ENCODE measurements at places on chromosomes 6 and 20.

DNA sequence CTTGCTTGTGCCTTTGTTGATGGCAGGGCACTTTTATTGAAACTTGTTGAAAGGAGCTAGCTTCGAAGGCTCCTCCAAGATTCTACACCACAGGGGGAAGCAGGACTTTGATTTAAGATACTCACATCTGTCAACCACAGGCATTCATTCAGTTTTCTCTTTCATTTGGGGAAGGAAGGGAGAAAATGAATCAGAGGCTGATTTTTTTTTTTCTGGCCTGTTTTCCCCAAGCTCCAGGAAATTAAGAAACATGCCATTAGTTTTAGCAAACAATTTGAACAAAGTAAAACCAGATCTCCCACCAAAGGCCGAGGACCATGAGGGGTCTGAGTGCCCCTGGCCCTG, 8.7 kb upstream of the APCDD1L start:
- no peak for DNase-seq

DNA sequence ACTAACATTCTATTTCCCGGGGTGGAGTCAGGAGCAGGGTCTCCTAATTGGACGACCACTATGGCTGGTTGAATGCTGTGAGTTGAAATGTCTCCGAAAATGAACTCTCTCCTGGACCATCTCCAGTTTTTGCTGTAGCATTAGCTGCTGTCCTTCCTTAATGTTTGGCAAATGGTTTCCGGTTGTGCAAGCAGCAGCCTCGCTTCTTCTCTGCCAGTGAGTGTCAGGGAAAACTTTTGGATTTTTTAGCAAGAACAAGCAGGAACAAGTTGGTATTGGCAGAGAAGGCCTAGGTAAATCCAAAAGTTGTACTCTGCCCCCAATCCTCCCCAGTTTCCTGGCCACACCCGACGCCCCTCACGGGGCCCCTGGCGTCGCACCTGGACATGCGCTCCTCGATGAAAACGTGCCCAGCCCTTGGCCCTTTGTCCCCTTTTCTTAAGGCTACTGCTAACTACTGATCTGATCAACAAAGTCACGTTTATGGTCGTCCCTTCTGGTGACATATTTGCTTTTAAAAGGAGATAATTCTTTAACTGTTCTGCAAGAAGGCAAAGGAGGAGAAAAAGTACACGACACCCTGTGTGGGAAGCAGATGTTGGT, 103.2 kb downstream of the ARMC2 start:
- DNase-seq: no peak

GRCh38 chr20:36847009-36847709, 28.8 kb upstream of the TLDC2 start:
- DNase-seq: no peak

GRCh38 chr20:24950128-24950835, 1.2 kb downstream of the CST7 start:
- DNase-seq: no peak

- no peak for DNase-seq
These were observed 27.7 kb downstream of the SNPH start for GRCh38 chr20:1293641-1294379.

- no peak for DNase-seq
These were observed 210.7 kb upstream of the CNR1 start for GRCh38 chr6:88376768-88377387.

DNA sequence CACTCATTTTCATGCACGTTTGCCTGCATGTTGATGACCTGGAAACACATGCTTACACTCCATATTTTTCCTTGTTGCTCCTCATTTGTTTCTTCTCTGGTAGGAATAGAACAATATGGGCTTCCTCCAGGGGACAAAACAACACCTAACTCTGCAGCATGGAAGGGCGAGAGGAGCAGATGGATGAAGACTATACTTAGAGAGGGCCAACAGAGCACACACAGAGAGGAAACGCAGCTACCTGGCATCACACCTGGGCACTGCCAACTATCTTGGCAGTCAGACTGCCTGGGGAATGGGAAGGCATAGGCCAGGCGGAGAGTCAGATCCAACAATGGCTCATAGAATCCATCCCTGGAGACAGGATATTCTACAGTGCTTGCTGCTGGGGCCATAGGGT, 290.9 kb downstream of the CD83 start:
- no peak for DNase-seq

GRCh38 chr20:63520934-63521601, 503 bp downstream of the PPDPF start:
- no peak for DNase-seq

- DNase-seq: no peak
These were observed 654.5 kb upstream of the PTCHD4 start for GRCh38 chr6:48765352-48765961.

- DNase-seq: no peak
These were observed 179.3 kb downstream of the CARMIL1 start for GRCh38 chr6:25458485-25458884.

GRCh38 chr6:150865043-150865405, 478 bp upstream of the MTHFD1L start:
- no peak for DNase-seq

GRCh38 chr6:37889486-37889885, 70.0 kb downstream of the ZFAND3 start:
- no peak for DNase-seq

DNA sequence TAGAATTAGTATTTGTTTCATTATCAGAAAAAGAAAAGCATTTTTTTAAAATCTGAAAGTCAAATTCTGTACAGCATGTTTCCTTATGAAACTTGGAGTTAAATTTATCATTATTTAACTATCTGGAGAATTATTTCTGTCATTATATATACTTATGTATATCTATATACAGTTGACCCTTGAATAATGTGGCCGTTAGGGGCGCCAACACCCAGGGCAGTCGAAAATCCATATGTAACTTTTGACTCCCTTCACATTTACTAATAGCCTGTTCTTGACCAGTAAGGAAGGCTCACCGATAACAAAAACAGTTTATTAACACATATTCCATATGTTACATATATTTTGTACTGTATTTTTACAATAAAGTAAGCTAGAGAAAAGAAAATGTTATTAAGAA, 341.2 kb downstream of the ADGRB3 start:
- no peak for DNase-seq

DNA sequence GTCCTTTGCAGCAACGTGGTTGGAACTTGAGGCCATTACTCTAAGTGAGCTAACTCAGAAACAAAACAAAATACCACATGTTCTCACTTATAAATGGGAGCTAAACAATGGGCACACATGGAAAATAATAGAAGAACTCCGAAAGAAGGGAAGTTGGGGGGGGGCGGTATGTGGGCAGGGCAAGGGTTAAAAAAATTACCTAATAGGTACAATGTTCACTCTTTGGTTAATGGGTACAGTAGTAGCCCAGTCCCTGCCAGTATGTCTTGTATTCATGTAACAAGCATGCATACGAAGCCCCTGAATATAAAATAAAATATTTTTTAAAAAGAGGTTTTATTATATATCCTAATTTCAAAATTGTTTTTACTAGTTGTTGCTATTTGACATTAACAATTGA, 15.3 kb upstream of the FHL5 start:
- no peak for DNase-seq

DNA sequence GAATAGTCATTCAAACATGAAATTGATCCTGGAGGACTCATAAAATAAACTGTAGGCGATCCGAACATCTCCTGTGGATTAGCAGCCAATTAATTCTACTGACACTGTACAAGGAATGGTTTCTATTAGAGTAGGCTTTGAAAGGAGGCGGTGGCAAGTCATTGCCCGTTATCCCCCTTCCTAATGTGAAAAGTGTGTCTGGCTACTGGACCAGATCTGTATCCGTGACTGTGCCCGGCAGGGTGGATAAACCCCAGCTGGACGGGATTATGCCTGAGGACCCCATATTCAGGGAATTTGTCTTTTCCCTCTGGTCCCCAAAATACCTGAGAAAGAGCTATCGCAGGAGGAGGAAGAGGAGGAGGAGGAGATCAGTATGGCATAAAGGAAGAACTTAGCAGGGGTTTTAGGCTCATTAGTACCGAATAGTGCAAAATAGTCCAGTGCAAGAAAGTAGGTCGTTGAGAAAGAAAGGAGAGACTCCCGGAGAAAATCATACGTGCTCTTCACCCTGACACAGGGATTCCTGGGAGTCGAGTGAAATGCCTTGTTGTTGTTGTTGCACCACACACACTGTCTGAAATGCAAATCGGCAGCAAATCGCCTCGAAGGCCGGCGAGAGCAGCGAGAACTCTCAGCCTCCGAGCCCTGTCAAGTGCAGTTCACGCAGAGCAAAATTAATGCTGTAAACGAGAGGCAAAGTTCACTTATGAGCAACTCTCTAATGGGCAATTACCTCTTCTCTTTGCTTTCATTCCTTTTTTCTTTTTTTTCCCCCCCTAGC, 178.9 kb upstream of the ARID1B start:
- no peak for DNase-seq

GRCh38 chr6:118788702-118789101, 105.2 kb upstream of the ASF1A start:
- DNase-seq: no peak

- no peak for DNase-seq
These were observed 145.3 kb upstream of the TENT5A start for GRCh38 chr6:81897793-81898192.

GRCh38 chr6:7243179-7243981, 69.6 kb downstream of the SSR1 start:
- peak; percentile 53 for DNase-seq

GRCh38 chr6:122308074-122308473, 91.4 kb upstream of the HSF2 start:
- no peak for DNase-seq

GRCh38 chr6:114523508-114523907, 180.7 kb upstream of the HS3ST5 start:
- DNase-seq: no peak

DNA sequence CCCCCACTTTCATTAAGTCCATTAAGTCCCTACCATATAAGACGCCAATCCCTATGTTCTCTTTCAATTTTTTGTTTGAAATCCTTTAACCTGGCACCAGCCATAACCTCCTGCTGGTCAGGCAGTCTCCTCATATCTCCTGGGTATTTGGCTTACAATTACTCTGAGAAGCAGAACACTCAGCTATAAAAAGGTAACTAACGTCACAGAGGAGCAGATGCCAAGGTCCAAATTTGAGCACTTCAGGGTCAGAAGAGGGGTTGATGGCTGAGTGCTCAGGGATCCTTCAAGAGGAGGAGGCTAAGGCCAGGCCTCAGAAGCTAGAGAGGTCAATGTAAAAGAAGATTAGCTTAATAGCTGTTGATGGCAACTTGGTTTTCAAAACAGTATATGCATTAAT, 22.3 kb upstream of the RCAN2 start:
- no peak for DNase-seq

GRCh38 chr6:97450087-97450486, 167.1 kb upstream of the MMS22L start:
- no peak for DNase-seq

- no peak for DNase-seq
These were observed 77.9 kb downstream of the TNFAIP3 start for GRCh38 chr6:137944793-137945498.

- no peak for DNase-seq
These were observed 19.6 kb upstream of the LTV1 start for GRCh38 chr6:143823548-143823947.

DNA sequence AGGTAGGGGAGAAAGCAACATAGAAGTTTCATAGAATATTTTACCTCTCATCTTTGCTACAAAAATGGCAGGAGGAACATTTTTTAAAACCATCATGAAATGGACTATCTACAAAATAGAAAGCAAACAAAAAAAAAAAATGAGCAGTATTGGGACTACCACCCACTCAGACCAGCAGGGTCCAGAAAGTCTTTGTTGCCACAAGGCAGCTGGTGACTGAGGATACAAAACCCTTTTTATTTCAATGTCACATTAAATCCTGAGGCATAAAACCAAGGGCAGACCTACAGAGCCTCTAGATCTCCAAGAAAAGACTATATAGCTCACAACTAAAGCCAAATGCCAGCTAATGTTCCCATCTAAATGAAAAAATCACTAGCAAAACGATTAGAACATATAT, 282.2 kb downstream of the PTPRK start:
- no peak for DNase-seq

DNA sequence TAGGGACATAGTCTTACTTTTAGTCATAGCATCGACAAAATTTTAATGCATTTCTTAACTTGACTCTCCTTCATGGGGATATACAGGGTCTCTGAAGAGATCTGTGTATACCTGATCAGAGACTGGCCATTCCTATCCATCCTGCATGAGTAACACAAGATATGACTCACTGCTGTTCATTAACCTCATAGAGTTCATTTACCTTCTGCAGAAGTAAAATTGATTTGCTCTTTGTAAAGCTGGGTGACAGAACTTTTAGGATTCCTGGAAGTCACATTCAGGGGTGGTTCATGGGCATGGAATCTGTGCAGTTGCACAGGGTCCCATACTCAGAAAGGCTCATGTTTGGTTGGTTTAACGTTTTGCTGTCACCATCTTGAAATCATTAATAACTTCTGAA, 53.2 kb downstream of the PDE7B start:
- no peak for DNase-seq

DNA sequence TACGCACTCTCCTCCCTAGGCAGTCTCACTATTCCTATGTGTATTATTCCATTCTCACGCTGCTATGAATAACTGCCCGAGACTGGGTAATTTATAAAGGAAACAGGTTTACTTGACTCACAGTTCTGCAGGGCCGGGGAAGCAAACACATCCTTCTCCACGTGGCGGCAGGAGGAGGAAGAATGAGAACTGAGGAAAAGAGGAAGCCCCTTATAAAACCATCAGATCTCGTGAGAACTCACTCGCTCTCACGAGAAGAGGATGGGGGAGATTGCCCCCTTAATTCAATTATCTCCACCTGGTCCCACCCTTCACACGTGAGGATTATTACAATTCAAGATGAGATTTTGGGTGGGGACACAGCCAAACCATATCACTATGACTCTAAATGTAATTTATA, 61.9 kb downstream of the ECT2L start:
- DNase-seq: no peak

DNA sequence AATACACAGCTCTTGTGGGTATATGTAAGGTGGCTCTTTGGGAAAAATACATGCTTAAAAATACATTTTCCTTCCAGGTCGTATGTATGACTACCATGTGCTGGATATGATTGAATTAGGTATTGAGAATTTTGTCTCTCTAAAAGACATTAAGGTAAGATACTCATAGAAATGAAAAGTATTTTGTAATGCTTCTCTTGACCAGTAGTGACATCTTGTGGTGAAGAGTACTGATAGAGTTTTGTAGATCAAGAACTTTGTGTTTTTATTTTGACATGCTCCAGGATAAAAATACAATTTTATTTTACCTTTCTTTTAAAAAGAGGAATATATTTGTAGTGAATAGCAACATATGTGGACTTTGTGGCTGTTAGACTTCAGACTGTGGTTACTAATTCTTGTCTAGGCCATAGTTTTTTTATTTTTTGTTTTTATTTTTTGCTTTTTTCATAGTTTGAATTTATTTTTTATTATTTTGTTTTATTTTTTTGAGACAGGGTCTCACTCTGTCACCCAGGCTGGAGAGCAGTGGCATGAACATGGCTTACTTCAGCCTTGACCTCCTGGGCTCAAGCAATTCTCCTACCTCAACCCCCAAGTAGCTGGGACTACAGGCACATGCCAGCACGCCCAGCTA, 17.9 kb downstream of the RPF2 start:
- no peak for DNase-seq
